Stimulated activated CD4-positive, alpha-beta T cell treated with anti-CD3 and anti-CD28 coated beads, TNF-alpha, amount 100 ng/mL, for 1 hour (primary cell): ENCODE measurements at places on chromosomes 1 and 21.

GRCh38 chr1:70038025-70038424 is 167.4 kb downstream of the LRRC40 start:
- no peak for DNase-seq

DNA sequence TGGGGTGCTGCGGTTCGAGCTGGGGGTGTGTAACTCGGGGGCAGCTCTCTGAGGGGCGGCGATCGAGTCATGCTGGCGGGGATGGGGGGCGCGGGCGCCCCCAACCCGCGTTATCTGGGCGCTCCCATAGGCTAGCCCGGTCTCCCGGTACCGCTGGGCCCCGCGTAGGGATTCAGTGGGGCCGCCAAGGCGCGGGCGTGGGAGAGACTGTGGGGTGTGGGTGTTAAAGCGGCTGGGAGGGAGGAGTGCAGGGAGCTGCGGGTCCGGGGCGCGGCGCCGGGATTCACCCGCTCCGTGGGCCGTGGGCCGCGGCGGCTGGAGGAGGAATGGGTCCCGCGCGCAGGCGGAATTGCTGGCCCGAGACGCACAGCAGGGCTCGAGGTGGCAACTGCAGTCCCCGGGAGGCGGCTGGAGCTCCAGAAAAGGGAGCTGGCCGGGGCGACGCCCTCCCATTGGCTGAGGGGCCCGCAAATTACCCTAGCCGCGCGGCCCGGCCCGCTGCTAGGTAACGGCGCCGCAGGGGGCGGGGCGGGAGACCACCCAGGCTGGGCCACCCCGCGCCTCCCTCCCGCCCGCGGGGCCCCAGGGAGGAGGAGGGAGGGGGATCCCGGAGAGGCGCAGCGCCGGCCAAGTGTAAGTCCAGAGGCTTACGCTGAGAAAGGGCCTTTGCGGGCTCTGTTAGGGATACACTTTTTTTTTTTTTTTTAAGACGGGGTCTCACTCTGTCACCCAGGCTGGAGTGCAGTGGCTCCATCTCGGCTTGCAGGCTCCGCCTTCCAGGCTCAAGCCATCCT is at the start of gene PTCH2:
Gene PTCH2, minus strand, starts transcription at position 392 of the 794 bp plus-strand sequence. Its CDS starts 321 bp downstream, at position 71.
- DNase-seq: no peak

DNA sequence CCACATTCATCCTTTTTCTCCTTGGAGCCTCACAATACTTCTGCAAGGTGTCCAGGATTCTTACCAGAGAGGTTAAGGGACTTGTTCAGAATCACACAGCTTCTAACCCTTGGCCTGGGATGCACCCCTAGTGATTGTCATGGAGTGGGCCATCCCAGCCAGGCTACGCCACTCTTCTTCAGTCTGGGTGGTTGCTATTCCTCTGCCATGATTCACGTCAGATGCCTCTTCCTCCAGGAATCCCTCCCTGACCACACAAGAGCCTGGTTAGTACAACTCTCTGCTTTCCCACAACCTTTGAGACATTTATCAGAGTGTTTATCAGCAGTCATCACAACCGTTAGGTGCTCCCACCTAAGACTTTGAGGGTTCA is 121.8 kb downstream of the EPHB2 start:
- DNase-seq: no peak

DNA sequence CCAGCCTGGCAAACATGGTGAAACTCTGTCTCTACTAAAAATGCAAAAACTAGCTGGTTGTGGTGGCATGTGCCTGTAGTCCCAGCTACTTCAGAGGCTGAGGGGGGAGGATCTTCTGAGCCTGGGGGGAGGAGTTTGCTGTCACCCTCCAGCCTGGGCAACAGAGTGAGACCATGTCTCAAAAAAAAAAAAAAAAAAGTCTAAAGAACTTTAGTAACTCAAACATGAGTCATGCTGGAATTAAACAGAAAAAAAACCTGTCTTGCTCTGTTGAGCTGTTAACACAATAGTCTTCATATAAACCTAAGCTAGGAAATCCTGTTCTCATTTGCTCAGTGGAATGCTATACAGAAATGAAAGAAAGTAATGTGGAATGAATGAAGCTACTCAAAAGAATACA is 16.7 kb upstream of the DISP1 start:
- no peak for DNase-seq

GRCh38 chr1:83929184-83929583 is 69.7 kb downstream of the TTLL7 start:
- DNase-seq: no peak

DNA sequence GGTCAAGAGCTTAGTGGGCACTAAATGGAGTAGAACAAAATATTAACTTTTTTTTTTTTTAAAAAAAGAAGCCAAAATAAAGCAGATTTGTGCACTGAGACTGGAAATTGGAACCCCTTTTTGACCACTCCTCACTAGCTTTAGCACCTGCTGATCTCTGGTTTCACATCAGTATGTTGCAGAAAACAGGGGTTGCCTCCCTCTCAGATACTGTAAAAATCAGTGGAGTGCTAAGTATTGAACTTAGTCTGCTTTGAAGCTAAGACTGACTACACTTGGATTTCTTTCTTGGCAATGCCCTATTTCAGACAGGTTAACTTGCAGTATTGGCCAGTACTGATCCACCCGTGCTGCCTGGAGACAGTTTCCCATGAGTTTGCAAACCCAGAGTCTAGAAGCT is 2.7 kb upstream of the KIAA0040 start:
- DNase-seq: no peak

DNA sequence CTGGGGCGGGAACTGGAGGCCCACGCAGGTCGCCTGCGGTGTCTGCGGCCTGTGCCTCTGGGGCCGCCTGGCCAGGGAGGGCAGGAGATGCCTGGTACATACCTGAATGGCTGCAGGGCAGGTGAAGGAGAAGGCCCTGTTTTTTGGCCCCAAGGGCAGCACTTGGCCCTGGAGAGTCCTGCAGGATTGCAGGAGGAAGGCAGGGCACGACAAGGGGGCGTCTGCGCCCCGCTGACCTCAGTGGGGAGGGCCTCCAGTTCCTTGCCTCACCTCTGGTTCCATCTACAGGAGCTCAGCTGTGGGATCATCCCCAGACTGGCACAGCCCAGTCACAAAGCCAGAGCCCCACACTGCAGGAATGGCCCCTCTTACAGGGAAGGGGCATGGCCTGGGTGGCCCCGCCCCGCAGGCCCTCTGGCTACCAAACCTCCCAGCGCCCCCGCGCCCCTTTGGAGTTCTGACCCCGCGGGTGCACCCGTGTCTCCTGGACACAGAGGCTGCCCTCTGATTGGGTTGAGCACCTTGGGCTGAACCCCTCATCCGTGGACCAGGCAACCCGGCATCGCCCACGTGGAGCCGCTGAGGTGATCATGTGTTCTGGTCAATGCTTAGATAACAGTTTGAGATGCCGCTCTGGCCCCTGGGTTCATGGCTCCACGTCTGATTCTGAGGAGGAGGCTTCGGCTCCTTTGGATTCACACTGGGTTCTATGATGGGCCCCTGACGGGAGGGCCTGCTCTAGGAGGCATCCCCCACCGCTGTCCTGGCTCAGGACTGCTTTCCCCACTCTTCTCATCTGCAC is 1.3 kb upstream of the PEX10 start:
- no peak for DNase-seq
